ENCODE measurements at places on chromosomes 1 and 21. TPM values are rescaled to one million over a fixed set of nuclear protein-coding genes. Genes with fewer than 3 reads are reported as not detected.

TMPRSS15 gene
- total RNA-seq: not detected

NCF2 gene
- 5.8 TPM for total RNA-seq

PDC gene
- not detected for total RNA-seq

GMEB1 gene
- total RNA-seq: 6.7 TPM

EXO1 gene
- 0.35 TPM for total RNA-seq

KCND3 gene
- 19.8 TPM for total RNA-seq

HAO2 gene
- total RNA-seq: not detected

TBX15 gene
- total RNA-seq: 0.64 TPM

NRAS gene
- total RNA-seq: 6.9 TPM

HSD3B2 gene
- total RNA-seq: not detected

SLC22A15 gene
- 11.5 TPM for total RNA-seq

UMODL1 gene
- not detected for total RNA-seq

TRIM58 gene
- 0.07 TPM for total RNA-seq

PCSK9 gene
- total RNA-seq: not detected

MRPL9 gene
- 42.7 TPM for total RNA-seq

HEYL gene
- 15.0 TPM for total RNA-seq

AMY2A gene
- not detected for total RNA-seq

ADAM30 gene
- not detected for total RNA-seq

FBLIM1 gene
- total RNA-seq: 100 TPM

FCER1A gene
- 2.0 TPM for total RNA-seq

F13B gene
- total RNA-seq: not detected

NUP210L gene
- 0.27 TPM for total RNA-seq

ZNF593OS gene
- not detected for total RNA-seq

CFAP74 gene
- total RNA-seq: not detected

CSF3R gene
- total RNA-seq: 6.4 TPM

GRCh38 chr1:58652651-58653184 lies 47.1 kb downstream of the MYSM1 start:
- no peak for DNase-seq

DNA sequence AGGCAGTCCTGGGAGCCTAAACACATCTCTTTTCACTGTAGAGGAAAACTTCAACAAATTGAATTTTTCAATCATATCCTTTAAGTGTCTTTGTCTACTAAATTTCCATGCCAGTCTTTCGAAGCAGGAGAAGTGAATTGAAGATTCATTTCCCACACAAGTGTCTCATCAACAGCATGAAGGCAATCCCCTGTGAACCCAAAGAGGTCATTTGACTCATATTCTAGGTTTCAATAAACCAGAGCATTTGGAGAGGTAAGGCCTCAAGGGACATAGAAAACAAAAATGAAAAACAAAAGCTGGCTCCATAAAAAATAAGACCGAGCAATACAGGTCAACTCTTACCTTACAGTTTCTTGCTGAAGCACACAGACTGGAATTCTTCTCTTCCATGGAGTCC lies 94.1 kb upstream of the ATP1B1 start:
- no peak for DNase-seq

GRCh38 chr1:94986783-94987182 lies 59.9 kb upstream of the CNN3 start:
- DNase-seq: no peak

DNA sequence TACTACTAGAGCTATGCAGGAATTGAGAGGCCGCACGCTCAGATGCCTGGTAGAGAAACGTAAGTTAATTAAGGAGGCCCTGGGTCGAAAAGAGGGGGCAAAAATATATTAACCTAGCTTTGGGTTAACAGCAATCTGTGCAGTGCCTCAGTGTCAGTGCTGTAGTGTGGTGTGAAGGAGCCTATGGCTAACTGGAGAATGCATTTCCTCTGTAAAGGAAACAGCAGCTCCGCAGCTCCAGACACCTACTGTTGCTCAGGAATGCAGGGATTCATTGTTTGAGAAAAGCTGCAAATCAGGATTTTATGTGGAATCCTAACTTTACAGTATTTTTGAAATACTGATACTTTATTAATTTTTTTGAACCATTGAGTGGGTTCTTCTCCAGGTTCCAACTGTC lies 18.4 kb downstream of the VANGL1 start:
- no peak for DNase-seq

GRCh38 chr21:46219591-46220239 lies 8.9 kb downstream of the LSS start:
- DNase-seq: peak; percentile 80

DNA sequence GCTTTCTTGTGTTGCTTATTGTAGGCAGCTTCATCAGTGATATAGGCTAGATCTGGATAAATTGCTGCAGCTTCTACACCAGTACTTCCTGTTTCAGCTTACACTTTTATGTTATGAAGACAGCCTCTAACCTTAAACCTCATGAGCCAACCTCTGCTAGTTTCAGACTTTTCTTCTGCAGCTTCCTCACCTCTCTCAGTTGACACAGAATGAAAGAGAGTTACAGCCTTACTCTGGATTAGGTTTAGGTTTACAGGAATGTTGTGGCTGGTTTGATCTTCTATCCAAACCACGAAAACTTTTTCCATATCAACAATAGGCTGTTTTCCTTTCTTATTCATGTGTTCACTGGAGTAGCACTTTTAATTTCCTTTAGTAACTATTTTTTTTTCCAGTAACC lies 76.9 kb upstream of the RNPC3 start:
- DNase-seq: no peak

DNA sequence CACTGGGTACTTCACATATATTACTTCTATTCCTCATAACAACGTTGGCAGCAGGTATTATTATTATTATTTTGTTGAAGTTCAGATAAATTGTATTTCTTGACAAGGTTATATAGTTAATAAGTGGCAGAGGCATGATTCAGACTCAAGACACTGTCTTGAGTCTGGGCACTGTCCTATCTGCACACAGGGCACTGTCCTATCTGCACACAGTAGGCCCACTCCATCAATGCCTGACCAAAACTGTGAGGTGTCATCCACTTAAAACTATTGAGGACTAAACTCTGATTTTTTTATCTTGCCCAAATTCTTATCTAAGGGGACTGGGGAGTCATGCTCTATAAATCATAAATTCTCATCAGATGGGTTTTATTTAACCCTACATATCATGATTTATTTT lies 23.8 kb upstream of the IER5 start:
- DNase-seq: no peak

DNA sequence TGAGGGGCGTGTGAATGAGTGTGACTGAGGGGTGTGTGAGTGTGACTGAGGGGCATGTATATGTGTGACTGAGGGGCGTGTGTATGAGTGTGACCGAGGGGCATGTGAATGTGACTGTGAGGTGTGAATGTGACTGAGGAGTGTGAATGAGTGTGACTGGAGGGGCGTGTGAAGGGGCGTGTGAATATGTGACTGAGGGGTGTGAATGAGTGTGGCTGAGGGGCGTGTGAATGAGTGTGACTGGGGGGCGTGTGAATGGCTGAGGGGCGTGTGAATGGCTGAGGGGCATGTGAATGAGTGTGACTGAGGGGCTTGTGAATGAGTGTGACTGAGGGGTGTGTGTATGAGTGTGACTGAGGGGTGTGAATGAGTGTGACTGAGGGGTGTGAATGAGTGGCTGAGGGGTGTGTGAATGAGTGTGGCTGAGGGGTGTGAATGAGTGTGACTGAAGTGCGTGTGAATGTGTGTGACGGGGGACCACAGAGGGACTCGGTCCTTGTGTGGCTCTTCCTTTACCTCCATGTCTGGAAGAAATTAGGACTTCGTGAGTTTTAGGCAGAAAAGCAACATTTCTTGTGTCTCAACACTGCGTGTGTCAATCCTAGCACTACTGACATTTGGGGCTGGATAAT lies 105.8 kb downstream of the GLIS1 start:
- no peak for DNase-seq

GRCh38 chr1:163824490-163824889 lies 502.7 kb downstream of the NUF2 start:
- no peak for DNase-seq

- DNase-seq: no peak
These were observed 131.0 kb upstream of the HMCN1 start for GRCh38 chr1:185603158-185603557.

GRCh38 chr1:244833734-244834542 lies 1.5 kb upstream of the COX20 start:
- DNase-seq: peak; percentile 66

- DNase-seq: no peak
These were observed 102.9 kb downstream of the FASLG start for GRCh38 chr1:172761581-172762486.

GRCh38 chr1:2469103-2469940 lies 6.8 kb upstream of the PLCH2 start:
- DNase-seq: no peak

DNA sequence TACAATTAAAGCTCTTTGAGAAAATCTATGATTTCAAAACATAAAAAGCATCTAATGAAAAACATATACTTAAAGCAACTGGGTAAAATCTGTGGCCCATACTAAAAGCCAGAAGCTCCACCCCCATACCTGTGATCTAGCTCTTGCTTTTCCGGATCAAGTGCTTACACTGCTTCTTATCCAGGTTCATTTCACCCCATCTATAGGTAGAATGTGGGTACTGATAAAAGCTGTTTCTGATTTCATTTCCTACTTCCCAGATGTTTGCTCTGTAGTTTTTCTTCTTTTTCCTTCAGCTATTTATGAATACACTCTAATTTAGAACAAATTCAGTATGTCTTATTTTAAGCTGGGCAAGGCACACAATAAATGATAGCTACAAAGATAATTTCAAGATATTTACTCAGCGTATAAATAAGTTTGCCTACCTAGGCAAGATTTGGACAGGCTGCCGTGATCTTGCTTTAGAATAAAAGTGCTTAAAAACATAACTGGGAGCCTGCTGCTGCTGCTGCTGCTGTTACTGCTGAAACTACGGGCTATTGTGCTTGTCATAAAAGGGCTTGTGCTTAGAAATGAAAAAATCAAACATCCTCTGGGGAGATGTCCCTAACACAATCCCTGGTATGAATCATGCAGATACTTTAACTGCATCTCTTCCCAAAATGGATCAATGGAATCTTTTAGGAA lies 2.1 kb downstream of the SIPA1L2 start:
- DNase-seq: no peak

DNA sequence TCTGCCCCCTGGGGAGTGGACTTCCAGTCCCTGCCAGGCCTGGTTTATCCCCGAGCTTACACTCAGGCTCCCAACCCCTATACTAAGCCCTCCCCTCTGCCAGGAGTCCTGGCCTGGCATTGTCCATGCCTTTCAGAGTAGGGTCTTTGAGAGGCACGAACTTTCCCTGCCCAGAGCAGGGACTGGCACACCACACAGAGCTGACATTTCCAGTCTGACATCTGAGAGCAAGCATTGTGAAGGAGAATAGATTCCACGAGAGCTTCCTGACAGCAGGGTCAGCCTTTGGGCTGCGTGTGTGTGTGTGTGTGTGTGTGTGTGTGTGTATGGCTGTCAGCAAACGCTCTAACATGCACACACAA lies 59.5 kb upstream of the LAPTM5 start:
- DNase-seq: no peak

DNA sequence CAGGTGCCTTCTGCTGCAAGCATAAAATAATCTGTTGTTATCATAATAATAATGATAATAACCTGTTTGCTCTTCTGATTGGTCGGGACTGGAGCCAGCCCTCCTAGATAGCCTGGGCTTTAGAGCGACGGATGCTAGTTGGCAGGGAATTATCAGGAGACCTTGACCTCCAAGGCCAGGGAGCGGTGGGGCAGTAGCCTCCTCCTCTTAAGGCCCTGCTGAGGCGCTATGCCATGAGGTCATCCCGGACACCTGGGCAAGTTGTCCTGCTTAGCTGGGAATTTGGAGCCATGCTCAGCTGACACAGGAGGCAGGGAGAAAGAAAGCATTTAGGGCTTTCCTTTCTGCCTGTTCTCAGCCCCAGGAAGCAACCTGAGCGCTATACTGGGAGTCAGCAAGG lies 15.6 kb downstream of the C1orf115 start:
- no peak for DNase-seq

DNA sequence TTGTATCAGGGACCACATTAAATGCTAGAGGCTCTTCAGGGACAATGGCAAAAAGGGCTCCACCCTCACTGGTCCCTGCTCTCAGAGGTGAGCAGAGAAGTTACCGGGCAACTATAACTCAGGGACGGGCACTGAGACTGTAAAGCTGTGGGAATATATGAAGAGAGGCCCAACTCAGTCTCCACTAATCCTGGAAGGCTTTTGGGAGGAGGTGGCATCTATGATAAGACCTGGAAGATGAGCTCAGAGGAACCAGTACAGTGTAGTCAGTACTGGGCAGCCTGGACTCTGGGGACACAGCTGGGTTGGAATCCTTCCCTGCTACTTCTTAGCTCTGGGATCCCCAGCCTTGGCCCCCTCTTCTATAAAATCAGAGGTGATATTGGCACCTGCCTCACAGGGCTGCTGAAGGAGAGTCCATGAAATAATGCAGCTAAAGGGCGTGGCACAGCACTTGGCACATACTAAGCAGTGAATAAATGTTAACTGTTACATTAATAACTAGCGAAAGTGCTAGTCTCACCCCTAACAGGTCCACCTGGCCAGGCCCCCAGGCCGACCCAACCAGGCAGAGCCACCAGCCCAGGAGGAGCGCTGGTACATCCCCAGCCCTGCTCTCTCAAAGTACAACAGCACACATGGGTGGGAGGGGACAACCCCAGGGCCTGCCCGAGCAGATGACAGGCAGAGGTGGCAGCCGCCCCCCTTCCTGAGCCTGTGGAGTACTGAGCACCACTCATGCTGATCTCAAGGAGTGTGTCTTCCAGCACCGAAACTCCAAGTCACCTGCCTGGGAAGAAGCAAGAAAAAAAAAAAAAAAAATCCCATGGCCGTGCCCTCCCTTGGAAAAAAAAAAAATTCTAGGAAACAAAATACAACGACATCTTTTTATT lies 62.7 kb downstream of the CASZ1 start:
- DNase-seq: no peak

Data from left ventricle myocardium superior (tissue), 1 donor.